ENCODE measurements at places on chromosomes 1 and 21.

GRCh38 chr1:185453496-185454192, 136.6 kb upstream of the IVNS1ABP start:
- DNase-seq = no peak

GRCh38 chr1:223188618-223189356, 45.7 kb upstream of the TLR5 start:
- DNase-seq = no peak

- no peak for DNase-seq
These were observed 24.6 kb upstream of the GJA8 start for GRCh38 chr1:147878022-147878421.

GRCh38 chr21:45618287-45618686, 25.2 kb upstream of the PCBP3 start:
- DNase-seq = no peak

DNA sequence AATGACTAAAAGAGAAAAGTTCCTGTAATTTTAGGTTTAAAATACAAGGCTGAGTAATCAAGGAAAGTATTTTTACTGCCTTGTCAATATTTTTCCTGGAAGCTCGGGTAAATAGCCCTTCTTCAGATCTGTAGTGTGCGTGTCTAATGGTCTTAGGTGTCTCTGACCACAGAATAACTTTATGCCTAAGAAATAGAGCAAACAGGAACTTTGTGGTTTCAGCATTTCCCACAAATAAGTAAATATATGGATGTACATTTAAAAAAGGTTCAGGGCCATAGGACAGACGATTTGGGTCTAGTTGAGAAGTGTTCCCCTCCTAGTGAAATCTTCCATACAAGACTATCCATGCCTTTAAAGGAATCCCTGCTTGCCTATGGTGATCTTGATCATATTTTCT, 107.0 kb downstream of the ZC3H11B start:
- DNase-seq = no peak

GRCh38 chr1:6126521-6127067, 53.5 kb downstream of the CHD5 start:
- DNase-seq = no peak

- peak; percentile 45 for DNase-seq
These were observed at the start of gene LRP8 for GRCh38 chr1:53328009-53328461. TSS of gene LRP8 (minus strand) at chr1:53328070. CDS start at chr1:53327912, 158 bp downstream.

GRCh38 chr1:44828003-44828651, 14.9 kb downstream of the PTCH2 start:
- DNase-seq = no peak

DNA sequence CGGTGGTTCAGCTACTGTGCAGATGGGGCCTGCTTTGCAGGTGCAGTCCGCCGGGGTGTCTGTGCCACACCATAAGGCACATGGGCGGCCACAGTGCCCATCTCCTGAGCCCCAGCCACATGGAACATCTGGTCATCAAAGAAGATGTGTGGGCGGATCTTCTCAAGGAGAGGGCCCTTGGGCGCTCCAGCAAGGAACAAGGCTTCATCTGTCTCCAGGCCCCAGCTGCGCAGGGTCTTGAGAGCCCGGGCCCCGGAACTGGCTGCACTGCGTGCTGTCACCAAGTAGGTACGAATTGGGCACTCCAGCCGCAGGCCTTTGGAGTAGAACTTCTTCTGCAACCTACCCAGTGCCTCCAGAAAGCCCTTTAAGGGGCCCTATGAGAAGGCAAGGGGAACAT, 12.8 kb downstream of the NT5C1A start:
- no peak for DNase-seq

DNA sequence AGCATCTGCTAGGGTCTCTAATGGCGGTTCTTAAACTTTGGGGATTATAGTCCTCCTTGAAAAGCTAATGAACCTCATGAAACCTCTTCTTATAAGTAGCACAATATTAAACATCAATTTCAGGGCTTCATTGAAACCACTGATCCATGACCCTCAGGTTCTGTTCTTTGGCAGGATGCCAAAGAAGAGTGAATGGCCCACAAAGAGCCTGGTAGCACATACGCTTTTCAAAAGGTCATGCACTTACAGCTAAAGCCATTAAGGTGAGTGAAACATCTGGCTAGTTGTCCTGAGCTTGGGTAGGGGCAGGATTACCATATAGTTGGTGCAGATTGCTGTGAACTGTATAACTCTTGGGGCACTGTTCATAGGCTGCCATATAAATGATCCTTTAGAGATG, 42.3 kb downstream of the MDM4 start:
- DNase-seq = peak; percentile 76

DNA sequence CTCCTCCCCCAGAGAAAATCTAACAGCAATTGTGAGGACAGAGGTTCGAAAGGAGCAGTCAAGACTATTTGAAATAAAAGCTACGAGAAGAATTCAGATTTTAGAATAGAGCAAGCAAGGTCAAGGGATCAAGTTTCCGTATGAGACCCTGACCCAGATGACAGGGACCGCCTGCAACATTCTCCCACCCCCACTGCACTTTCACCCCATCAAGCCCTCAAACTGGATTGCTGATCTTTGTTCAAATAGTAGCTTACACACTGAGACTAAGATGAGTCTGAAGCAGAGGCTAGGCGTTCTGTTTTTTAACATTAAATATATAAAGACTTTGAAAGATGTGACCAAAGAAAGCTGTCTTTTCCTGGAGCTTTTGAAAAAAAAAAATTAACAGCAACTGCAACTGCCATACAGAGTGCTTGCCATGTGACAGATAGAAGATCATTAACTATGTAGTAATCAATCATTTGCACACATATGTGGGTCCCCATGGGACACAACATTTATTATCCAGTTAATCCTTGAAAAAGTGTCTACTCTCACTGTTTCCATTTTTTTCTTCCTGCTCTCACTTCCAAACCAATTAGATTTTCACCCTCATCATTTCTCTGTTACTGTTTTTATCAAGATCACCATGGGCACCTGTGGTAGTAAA, 120.0 kb downstream of the GRIK1 start:
- no peak for DNase-seq
